ENCODE measurements at places on chromosomes 13 and 19.

- DNase-seq, result no peak
These were observed 3.1 kb downstream of the AP2S1 start for GRCh38 chr19:46847528-46847927.

GRCh38 chr19:40745402-40745780, 4.9 kb downstream of the ACTMAP start:
- DNase-seq, result no peak

GRCh38 chr13:105721016-105721415, 814.4 kb downstream of the EFNB2 start:
- DNase-seq, result no peak

GRCh38 chr13:101511766-101512165, 59.3 kb downstream of the ITGBL1 start:
- no peak for DNase-seq

- DNase-seq, result no peak
These were observed 6.7 kb downstream of the SPPL2B start for GRCh38 chr19:2334986-2335846.

DNA sequence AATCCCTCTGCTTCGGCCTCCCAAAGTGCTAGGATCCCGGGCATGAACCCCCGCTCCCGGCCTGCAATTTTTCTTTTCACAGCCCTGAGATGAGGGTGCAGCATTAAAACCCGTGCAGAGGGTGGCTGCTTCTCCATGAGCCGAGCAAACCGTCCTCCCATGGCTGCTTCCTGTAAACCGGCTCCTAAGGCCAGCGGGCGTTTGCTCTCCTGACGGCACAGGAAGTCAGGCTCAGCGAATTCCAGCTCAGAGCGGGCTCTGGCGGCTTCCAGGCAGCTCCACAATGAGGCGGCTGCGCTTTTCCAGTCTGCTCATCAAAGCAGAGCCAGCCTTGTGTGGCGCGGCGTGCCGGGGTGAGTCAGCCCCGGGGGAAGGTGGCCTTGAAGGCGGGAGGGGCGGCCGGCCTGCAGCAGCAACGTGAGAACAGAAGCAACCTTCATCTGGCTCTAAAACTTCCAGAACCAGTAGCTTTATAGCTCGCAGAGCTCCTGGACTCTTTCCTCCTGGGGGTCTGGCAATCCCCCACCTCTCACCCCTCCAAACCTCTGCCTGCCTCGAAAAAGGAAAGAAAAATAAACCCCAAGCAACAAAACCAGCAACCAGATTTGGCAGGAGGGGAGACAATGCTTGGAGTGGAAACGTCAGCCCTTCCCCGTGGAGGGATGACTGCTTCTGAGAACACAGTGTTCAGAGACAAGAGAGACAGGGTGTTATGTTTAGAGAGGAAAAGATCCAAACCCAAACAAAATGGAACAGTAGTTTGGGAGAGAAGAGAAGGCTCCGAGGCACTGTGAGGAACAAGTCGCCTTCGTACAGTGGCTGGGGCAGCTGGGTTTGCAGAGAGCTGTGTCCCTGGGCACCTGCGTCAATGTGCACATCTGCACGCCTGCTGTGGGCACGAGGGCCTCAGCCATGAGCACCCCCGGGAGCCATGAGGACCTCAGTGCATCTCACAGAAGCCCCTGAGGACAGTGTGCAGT, 67.8 kb downstream of the GADD45B start:
- peak; percentile 34 for DNase-seq

DNA sequence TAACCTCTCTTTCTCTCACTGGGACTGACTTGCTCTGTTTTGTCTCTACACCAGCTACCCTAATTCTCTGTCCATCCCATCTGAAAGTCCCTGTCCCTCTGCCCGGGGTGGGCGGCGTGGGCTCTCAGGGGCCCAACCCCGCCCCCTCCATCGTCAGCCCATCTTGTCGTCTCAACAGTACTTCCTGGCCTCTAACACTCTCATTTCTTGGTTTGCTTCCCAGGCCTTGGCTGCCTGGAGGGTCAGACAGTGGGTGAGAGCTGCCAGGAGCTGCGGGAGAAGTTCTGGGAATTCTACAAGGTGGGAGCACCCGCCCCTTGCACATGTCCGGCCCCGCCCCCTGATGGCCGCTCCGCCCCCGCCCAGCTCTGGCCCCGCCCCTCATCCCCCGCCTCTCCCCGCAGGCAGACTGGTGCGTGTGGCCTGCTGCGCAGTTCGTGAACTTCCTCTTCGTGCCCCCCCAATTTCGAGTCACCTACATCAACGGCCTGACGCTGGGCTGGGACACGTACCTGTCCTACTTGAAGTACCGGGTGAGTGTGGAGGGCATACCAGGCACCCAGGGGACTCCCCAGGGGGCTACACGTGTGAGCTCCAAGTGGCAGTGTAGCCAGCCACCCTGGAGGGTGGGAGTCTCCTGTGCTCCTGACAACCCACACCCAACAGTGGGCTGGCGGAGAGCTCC, 1.7 kb downstream of the MPV17L2 start:
- DNase-seq, result no peak

GRCh38 chr13:111415765-111416164, 95.3 kb downstream of the TEX29 start:
- no peak for DNase-seq

DNA sequence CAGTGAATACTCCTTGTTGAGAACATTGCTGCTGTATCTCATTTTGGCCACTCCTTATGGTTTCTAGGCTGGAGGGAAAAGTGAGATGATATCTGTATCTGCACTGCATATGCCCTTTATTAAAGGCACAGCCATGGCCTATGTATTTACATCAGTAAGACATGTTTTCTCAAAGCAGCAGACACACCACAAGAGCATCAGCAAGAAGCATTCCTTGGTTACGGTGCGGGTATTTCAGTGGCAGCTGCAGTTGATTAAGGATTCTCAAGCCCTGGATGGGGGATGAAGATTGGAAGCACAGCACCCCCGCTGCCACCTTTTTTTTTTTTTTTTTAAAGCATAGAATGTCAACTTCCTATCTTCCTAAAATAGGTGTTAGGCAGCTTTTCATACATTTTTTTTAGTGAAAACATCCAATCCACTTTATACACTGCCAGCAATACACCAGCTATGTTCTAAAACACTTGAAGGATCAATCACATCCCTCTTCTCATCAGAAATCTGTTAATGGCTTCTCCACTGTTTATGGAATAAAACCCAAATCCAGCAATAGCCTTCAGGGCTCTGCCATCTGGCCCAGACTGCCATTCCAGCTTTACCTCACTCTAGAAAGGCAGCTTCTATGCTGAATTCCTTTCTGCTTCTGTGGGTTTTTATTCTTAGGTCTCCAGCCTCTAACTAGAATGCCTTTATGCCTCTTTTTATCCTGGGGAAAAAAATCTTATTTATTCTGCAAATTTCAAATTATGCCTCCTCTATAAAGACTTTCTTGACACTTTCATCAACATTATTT, 331.0 kb downstream of the DNAJC15 start:
- no peak for DNase-seq

GRCh38 chr13:113209336-113209758, at the start of gene CUL4A:
TSS of gene CUL4A (plus strand) at chr13:113209613. CDS start at chr13:113209628, 15 bp downstream.
- peak; percentile 61 for DNase-seq

Measured in central memory CD4-positive, alpha-beta T cell (primary cell).